ENCODE measurements at places on chromosomes 16 and 17. TPM values are rescaled to one million over a fixed set of nuclear protein-coding genes. Genes with fewer than 3 reads are reported as not detected.

Gene BRICD5
- total RNA-seq = 31.2 TPM

Gene KRTAP4-5
- not detected for total RNA-seq

GRCh38 chr16:31253642-31254045 lies 6.1 kb upstream of the ITGAM start:
- no peak for DNase-seq

DNA sequence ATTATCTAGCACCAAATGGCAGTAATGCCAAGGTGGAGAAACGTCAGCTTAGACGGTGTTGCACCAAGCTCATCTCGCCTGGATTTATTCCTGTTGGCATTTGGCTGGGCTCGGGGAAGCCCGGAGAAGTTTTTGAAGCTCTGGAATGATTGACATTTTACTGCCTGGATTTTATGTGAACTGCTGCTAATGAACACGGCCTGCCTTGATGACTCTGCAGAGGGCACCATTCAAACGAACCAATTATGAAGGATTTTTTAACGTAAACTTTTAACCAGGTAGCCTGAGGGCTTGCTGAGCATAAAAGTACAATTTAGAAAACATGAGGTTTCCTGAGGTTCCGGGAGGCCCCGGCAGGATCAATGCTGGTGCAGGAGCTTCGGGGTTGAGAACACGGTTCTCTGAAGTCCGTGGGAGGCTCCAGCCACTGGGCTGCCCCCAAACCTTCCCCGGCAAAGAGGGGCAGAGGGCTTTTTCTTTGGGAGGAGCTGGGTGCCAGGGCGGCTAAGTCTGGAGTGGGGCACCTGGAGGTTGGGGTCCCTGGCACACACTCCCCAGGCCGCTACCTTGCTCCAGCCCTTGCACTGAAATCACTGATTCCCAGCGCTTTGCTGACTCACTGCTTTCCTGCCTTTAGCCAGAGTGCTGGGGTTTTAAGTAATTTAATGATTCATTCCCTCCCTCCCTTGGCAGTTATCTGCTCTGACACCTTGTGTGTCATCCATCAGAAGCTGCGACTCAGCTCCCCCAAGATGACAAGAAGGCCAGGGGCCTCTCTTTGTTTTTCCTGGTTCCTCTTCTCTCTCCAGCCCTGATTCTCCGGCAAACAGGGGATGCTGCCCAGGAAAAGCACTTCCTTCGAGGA lies 161.2 kb upstream of the IRX3 start:
- no peak for DNase-seq

Gene TMEM88
- 6.7 TPM for total RNA-seq

DNA sequence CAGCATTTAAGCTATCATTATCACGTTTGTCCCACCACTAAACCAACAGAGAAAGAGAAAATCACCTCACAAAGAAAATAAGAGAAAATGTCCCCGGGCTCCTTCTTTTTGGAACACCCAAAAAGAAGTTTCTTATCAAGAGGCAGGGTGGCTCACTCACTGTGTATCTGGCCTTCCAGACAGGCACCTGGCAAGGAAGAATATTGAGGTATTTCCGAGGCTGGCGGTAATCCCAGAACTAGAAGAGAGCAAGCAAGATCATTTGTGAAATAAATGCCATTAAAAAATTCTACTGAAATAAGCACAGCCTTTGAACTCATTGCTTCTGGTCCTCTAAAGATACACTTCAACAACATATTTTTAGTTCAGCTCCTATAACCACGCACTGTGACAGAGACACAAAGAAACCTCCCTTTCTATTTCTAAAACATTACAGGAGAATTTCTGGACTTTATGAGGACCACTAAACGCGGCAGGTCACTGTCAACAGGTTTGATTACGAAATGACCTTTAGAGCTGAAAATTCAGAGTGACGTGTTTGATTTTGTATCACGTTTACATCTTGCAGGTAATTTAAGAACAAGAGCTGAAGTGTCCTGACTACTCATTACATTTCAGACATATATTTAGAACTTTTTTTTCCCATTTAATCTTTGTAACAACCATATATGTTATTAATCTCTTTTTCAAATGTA lies 61.0 kb downstream of the WDR59 start:
- DNase-seq = no peak

Gene C17orf78
- total RNA-seq = not detected

Gene KRTAP16-1
- not detected for total RNA-seq

Gene CNGB1
- 0.21 TPM for total RNA-seq

DNA sequence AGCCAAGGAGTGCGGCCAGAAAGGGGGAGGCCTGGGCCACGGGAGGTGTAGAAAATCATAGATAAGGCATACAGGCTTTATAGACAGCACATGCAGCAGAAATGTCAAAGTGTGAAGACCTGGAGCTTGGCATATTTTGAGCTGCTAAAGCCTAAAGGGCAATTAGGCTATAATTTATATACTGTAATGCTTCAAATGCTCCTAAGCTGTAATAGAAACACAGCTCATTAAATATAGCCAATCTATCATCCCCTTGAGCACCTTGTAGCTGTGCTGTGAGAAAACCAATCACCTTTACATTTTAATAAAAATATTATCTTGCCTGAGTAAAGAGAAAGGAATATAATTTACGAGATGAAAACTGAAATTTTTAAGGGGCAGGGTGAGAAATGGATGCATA lies 97.9 kb upstream of the NOG start:
- no peak for DNase-seq

DNA sequence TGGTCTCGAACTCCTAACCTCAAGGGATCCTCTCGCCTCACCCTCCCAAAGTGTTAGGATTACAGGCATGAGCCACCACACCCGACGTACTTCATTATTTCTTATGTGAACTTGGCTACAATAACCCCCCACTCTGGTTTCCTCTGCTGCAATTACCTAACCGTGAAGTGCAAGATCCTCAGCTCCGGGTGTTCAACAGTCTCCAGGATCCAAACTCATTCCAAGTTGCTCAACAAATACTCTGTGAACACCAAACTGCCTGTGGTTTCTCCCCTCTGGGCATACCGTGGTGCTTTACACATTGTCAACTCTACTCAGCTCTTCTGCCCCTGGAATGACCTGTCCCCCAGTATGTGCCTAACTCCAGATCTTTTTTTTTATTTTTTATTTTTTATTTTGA lies 6.8 kb upstream of the SULT1A1 start:
- DNase-seq = no peak

Data from neural crest cell (in vitro differentiated cells).